ENCODE measurements at places on chromosomes 12 and 14. TPM values are rescaled to one million over a fixed set of nuclear protein-coding genes. Genes with fewer than 3 reads are reported as not detected.

DNA sequence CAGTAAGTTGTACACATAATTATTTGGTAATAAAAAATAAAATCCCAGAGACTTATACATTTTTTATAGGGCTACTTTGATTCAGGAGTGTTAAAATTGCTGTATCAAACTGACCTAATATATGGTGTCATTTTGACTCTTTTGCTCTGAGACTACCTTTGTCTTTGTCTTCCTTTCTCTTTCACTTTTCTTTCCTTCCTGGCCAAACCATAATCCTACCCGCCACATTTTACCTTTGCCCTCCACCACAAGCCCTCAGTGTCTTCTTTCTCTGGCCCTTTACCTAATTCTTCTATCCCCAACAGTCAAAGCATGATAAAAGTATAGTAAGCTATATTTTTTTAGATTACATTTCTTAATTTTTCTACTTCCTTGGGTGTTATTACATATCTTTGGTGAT is 62.0 kb downstream of the CAND1 start:
- DNase-seq: no peak

DNA sequence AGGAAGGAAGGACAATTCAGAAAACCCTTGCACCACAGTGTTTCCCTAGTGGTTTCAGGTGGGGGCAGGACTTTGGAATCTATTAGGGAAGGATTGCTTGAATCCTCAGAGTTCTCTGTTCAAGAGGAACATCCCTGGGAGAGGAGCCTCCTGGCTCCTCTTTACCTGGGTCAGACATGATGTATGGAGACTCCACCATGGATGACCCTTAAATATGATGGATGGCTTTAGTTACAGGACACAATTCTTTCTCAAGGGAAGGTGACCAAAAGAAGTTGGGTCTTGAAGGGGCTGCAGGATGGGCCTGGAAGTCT is 396.6 kb downstream of the NRXN3 start:
- no peak for DNase-seq

- no peak for DNase-seq
Observed at GRCh38 chr14:50228313-50228712, 3.1 kb downstream of the SOS2 start.

DNA sequence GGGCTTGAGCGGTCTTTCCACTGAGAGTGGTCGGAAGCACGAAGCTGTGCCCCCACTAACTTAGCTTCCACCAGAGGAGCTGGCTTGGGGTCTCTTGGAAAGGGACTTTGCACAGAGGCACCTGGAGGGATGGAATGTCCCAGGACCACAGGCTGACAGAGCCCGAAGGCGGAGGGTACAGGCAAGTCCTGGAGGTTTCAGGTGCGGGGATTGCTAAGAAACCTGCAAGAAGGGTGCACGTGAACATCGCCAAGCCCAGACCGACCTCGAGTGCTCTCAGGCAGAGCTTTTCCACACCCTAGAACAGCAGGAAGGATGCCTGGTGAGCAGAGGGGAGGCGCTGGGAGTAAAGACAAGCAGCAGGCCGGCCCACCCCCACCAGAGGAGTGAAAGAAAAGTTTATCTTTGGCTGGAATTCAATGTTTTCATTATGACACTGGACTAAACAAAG is 61.6 kb downstream of the SERPINA3 start:
- peak; percentile 68 for DNase-seq

Gene NFE2
- 0.13 TPM for total RNA-seq

Gene CPM
- 1.7 TPM for total RNA-seq

Gene TC2N
- 0.53 TPM for total RNA-seq

Gene INHBE
- total RNA-seq: 7.4 TPM

Gene TCHP
- total RNA-seq: 4.0 TPM
